Posterior vena cava (tissue), 2 donors: ENCODE measurements at places on chromosomes 12 and 14. TPM values are rescaled to one million over a fixed set of nuclear protein-coding genes. Genes with fewer than 3 reads are reported as not detected.

The CLEC4D gene
- total RNA-seq, result 0.71 TPM

The NABP2 gene
- total RNA-seq, result 23.1 TPM

The KLRC2 gene
- 0.46 TPM for total RNA-seq

The DNM1L gene
- total RNA-seq, result 93.2 TPM

The SRRM4 gene
- not detected for total RNA-seq

DNA sequence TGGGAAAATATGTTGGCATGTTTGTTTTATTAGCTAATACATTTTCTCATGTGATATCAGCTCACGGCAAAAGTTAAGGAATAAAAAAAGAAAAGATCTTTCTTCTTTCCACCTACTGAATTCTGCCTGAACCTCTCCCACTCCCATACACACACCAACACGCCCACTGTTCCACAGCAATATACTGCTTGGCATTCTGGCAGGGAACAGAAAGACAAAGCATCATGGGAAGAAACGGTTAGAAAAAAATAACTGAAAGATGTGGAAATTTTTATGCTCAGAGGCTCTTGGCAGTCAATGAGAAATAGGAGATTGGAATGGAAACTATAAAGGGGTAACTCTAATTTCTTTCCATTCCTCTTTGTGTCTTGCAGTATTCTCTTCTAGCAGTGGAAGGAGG is 268.5 kb downstream of the FOXG1 start:
- DNase-seq, result no peak

- no peak for DNase-seq
These were observed 69.1 kb downstream of the VCPKMT start for GRCh38 chr14:50047274-50047676.

GRCh38 chr12:40286583-40286982 is 61.8 kb downstream of the LRRK2 start:
- no peak for DNase-seq

DNA sequence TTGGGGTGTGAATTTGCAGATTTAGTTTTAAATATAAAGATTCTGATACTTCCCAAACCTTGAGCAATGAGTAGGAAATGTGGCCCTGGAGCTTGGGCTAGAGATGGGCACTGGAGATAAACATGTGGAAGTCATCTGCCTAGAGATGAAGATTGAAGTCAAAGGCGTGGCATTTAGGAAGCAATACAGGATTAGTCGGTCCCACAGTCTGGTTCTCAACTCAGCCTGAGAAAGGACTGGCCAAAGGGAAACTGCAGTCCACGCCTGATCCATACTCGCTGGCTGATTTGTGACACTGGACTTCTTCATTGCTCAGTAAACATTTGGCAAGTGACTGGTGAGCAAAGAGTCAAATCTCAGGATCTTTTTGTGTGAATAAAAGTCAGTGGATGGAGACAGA is 268.2 kb upstream of the ATP2B1 start:
- no peak for DNase-seq

- no peak for DNase-seq
These were observed 30.3 kb downstream of the CCDC88C start for GRCh38 chr14:91387169-91387835.

- DNase-seq, result peak; percentile 89
These were observed 2.0 kb downstream of the BHLHE41 start for GRCh38 chr12:26122681-26123481.

DNA sequence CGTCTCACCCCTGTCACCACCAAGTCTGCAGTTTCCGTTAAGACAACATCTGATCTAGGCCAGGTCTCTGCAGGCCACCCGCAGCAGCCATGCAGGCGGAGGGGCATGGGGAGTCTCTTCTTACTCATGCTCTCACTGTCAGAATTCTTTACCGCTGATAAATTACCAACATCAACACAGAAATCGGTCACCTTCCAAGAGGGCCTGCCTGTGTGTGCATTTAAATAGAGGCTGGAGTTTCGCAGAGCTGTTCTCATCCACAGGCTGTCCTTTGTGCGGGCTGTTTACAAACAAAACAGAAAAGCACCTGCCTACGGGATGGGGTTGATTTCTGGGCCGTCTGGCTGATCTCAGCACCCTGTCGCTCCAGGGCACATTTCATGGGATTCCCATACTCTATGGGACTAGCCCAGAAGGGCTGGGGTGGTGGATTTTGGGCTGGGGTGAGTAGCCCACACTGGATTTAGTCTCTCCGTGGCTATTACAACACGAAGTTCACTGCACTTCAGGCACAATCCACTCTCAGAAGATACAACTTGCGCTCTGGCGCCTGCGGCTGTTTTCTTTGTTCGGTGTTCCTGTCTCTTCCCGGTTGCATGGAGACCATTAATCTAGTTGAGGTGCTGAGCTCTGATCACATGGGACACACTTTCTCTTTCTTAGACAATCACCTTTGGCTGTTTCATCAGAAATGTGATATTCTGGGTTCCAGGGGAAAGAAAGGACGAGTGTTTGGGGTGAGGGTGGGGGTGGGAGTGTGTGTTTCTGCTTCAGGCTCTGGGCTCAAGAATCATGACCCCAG is 331.1 kb downstream of the GLT1D1 start:
- DNase-seq, result no peak

- DNase-seq, result no peak
These were observed 22.1 kb downstream of the FOXN3 start for GRCh38 chr14:89394972-89395371.

DNA sequence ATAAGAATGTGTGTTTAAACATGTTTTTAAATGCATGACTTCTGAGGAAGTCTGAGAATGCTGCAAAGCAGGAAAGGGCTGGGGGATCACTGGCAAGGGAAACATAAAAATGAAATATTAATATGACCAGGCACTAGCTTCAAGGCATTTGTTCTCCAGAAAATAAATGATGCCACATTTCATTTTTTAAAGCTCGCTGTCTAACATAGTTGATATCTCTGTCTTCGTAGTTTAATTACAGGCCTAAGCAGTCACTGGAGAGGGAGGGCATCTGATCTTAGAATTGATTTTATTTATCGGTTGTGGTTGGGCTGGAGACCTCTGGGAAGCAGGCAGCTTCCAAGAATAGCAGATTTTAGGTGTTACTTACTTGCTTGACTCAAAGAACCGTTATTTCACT is 87.5 kb downstream of the TBC1D30 start:
- no peak for DNase-seq

- DNase-seq, result no peak
These were observed 105.8 kb downstream of the PAH start for GRCh38 chr12:102811110-102811737.

GRCh38 chr12:109656743-109657142 is 56.9 kb upstream of the FAM222A start:
- DNase-seq, result no peak

DNA sequence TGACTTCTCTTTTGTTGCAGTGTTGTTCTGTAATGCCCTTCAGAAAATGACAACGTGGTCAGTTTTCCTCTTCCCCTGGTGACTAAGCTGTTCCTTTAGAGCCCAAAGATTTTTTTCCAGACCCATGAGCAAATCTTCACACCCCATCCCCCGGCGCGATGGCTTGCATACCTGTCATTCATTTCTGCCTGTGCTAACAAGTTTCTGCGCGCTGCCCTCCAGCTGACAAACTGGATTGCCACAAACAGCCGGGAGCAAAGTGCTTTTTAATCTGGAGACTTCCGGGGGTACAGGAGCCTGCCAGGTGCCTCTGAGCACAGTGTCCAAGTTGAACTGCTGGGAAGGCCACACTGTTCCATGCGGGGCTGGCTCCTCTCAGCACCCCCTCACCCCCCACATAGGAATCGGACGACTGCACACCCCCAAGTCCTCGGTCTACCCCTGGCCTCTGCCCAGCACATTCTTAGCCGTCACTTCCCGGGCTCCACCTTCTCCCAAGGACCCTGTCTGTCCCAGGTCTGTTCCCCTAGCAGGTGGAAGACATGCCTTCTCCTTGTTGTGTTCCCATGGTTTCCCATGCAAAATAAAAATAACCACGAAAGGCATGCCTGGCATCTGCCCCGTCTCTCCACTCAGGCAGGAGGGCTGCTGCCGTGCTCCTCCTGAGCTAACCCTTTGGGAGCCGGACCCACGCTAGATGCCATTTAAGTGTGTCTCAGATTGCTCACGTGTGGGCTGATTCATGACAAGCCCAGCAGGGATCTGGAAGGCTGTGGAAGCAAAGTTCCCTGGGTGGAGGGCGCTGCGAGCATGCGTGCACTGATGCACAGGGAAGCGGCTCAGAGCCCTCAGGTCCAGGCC is 14.1 kb downstream of the RILPL1 start:
- DNase-seq, result peak; percentile 88

- DNase-seq, result no peak
These were observed 150.1 kb downstream of the SLC38A4 start for GRCh38 chr12:46675736-46676135.
